ENCODE measurements at places on chromosomes 16 and 17.

DNA sequence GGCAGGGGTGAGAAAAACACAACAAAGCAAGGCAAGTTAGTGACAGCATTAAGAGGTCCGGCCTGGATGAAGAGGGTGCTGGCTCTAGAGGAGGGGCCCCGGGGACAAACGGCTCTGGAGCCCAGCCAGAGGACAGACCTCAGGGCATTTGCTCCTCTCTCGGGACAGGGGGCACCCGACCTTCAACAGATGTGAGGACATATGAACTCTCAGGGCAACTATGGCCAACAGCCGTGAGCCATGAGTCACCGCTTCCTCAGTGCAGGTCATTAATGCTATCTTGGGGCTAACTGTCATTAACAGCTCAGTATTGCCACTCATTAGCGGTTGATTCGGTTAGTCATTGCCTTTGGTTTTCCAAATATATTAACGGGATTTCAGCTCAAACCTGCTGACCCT is 9.7 kb upstream of the ARL5C start:
- no peak overlapping the region for H3K4me3 ChIP-seq
- H3K4me1 ChIP-seq: peaks cover 7% of the 10 kb centered on the region
- H3K27ac ChIP-seq: no peak overlapping the region
- peaks cover 26% of the 10 kb centered on the region for H3K36me3 ChIP-seq

DNA sequence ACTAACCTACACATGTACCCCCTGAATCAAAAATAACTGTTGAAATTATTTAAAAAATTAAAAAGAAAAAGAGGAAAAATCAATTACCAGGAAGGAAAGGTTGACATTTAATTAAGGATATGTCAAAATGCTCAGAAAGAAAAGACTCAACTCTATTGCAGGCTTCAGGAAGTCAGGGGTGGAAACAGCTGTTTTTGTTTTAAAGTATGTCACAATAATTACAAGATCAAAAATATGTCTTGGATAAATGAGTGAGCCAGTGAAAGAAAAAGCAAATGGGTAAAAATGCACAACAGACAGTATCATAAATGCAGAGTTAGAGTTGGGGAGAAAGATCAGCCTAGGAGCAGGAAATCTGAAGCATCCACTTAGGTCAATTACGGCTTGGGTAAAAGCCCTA is 146.0 kb downstream of the CDH11 start:
- no peaks in the 10 kb centered on the region for H3K4me1 ChIP-seq
- no peak for DNase-seq
- no peaks in the 10 kb centered on the region for H3K36me3 ChIP-seq
- no peaks in the 10 kb centered on the region for H3K27me3 ChIP-seq
- no peak overlapping the region for H3K27ac ChIP-seq

DNA sequence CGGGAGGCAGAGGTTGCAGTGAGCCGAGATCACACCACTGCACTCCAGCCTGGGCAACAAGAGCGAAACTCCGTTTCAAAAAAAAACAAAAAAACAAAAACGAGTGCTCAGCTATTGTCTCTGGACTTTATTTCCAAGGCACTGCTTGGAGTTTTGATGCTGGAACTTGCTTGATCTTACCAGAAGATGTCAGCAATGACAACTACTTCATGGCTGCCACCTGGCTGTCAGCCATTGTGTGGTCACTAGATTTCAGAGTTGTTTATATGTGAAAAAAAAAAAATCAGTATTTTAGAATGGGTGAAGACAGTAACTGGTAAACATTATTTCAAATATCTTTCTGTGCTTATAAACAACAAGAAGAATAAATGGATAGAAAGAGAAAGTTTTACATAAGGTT is 26.3 kb upstream of the OR4D1 start:
- no peaks in the 10 kb centered on the region for H3K4me1 ChIP-seq
- no peaks in the 10 kb centered on the region for H3K27me3 ChIP-seq
- H3K4me3 ChIP-seq: no peak overlapping the region
- no peak overlapping the region for H3K27ac ChIP-seq

- peak; percentile 76 for DNase-seq
- H3K4me3 ChIP-seq: peak overlapping the region; percentile 13
- peak overlapping the region; percentile 91 for H3K27ac ChIP-seq
- peaks cover 65% of the 10 kb centered on the region for H3K36me3 ChIP-seq
- H3K4me1 ChIP-seq: peaks cover 91% of the 10 kb centered on the region
Observed at GRCh38 chr16:57042157-57043111, 49.9 kb upstream of the CPNE2 start.

GRCh38 chr16:76210157-76210556 is 67.0 kb upstream of the CNTNAP4 start:
- H3K36me3 ChIP-seq: no peaks in the 10 kb centered on the region
- no peak overlapping the region for H3K4me3 ChIP-seq
- H3K27ac ChIP-seq: no peak overlapping the region
- H3K27me3 ChIP-seq: no peaks in the 10 kb centered on the region
- no peaks in the 10 kb centered on the region for H3K4me1 ChIP-seq

- H3K27ac ChIP-seq: no peak overlapping the region
- peaks cover 47% of the 10 kb centered on the region for H3K4me1 ChIP-seq
- H3K27me3 ChIP-seq: no peaks in the 10 kb centered on the region
- no peak overlapping the region for H3K4me3 ChIP-seq
Observed at GRCh38 chr17:80989586-80989913, 2.1 kb upstream of the CHMP6 start.

DNA sequence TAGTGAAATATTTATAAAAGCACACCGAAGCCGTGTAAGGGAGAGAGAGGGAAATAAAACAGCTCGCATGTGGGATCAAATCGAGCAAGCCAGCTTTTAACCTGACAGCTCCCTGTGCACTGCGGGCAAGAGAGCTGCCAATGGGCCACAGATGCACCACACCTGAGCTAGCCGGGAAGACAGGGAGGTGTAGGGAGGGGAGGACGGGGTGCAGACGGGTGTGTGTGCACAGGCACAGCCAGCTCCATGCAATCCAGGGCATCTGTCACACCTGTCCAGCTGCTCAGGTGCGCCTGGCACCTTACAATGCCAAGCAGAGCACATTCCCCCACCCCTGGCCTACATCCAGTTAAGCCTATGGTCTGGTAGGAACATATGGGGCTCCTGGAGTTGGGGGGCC is 70.0 kb downstream of the C16orf78 start:
- H3K27ac ChIP-seq: no peak overlapping the region
- H3K27me3 ChIP-seq: no peaks in the 10 kb centered on the region
- H3K4me1 ChIP-seq: peaks cover 32% of the 10 kb centered on the region
- DNase-seq: no peak
- no peak overlapping the region for H3K4me3 ChIP-seq
- H3K36me3 ChIP-seq: no peaks in the 10 kb centered on the region

DNA sequence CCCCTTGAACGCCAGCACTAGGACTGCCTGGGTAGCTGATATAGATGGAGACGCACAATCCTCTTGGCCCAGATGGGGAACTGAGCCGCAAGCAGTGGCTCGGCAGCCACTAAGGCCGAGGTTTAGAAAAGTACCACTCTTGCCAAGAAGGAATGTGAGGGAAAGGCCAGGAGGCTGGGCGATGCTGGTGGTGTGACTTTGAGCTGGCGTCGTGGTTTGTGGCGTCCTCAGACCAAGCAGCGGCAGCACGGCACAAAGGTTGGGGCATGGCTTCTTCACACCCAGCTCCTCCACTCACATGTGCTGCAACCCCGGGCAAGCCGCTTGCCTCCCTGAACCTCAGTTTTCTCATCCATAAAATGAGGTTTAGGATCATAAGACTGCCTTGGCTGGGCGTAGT is 15.6 kb downstream of the DCAKD start:
- no peaks in the 10 kb centered on the region for H3K4me1 ChIP-seq
- H3K4me3 ChIP-seq: no peak overlapping the region
- no peak overlapping the region for H3K27ac ChIP-seq
- no peak for DNase-seq
- peaks cover 30% of the 10 kb centered on the region for H3K36me3 ChIP-seq

DNA sequence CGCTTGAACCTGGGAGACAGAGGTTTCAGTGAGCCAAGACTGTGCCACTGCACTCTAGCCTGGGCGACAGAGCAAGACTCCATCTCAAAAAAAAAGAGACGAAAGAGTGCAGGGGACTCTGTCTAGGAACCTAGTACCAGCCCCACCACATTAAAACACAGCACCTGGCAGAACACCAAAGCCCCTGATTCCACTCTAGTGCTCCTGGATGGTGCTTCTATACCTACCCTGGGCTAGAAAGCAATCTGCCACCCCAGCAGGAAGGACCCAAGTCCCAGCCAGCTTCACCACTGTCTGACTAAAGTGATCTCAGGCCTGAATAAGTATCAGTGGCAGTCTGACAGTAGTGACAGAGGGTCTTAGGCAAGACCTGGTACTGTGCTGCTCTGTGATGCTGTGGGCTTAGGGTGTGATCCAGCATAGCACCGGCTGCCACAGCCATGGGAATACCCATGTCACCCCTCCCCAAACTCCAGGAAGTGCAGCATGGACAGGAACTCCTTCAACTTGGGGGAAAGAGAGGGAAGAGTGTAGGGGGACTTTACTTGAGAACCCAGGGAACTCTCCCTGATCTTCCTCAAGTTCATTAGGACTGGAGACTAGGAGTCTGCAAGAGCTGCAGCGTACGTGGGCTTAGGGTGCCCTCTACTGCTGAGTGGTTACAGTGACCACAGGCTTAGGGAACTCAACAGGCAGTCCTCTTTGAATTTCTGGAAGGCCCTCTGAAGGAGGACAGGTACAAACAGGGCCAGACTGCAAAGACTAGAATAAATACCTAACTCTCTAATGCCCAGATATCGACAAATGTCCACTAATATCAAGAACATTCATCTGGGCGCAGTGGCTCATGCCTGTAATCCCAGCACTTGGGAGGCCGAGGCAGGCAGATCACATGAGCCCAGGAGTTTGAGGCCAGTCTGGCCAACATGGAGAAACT is 30.0 kb upstream of the RNF43 start:
- no peak overlapping the region for H3K27ac ChIP-seq
- H3K4me3 ChIP-seq: no peak overlapping the region
- H3K4me1 ChIP-seq: no peaks in the 10 kb centered on the region
- no peaks in the 10 kb centered on the region for H3K27me3 ChIP-seq
- H3K36me3 ChIP-seq: no peaks in the 10 kb centered on the region
- DNase-seq: peak; percentile 80

GRCh38 chr17:79965806-79966205 is 69.9 kb downstream of the TBC1D16 start:
- no peak overlapping the region for H3K4me3 ChIP-seq
- no peak for DNase-seq
- H3K27me3 ChIP-seq: no peaks in the 10 kb centered on the region
- H3K4me1 ChIP-seq: peaks cover 4% of the 10 kb centered on the region
- no peaks in the 10 kb centered on the region for H3K36me3 ChIP-seq

- peak; percentile 49 for DNase-seq
- peaks cover 5% of the 10 kb centered on the region for H3K36me3 ChIP-seq
- peaks cover 49% of the 10 kb centered on the region for H3K4me1 ChIP-seq
- peak overlapping the region; percentile 62 for H3K4me3 ChIP-seq
Observed at GRCh38 chr16:11586378-11586855, 302 bp downstream of the LITAF start.

DNA sequence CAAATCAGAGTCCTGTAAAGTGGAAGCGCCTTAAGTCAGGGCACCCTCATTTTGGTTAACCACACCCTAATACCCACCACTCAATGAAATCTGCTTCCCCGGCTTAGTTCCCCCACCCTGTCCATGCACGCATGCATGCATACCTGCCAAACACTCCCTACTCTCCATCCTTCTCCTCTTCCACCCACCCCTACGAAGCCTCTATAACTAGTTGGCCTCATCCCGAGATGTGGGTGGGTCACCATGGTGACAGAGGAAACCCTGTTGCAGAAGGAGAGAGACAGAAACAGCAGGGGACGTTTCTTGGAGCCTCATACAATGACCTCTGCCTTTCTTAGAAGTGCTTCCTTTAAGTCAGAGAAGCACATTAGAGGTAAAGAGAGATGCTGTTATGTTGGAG is 46.8 kb upstream of the DNAH9 start:
- H3K27ac ChIP-seq: no peak overlapping the region
- no peak overlapping the region for H3K4me3 ChIP-seq
- DNase-seq: no peak
- H3K27me3 ChIP-seq: no peaks in the 10 kb centered on the region

DNA sequence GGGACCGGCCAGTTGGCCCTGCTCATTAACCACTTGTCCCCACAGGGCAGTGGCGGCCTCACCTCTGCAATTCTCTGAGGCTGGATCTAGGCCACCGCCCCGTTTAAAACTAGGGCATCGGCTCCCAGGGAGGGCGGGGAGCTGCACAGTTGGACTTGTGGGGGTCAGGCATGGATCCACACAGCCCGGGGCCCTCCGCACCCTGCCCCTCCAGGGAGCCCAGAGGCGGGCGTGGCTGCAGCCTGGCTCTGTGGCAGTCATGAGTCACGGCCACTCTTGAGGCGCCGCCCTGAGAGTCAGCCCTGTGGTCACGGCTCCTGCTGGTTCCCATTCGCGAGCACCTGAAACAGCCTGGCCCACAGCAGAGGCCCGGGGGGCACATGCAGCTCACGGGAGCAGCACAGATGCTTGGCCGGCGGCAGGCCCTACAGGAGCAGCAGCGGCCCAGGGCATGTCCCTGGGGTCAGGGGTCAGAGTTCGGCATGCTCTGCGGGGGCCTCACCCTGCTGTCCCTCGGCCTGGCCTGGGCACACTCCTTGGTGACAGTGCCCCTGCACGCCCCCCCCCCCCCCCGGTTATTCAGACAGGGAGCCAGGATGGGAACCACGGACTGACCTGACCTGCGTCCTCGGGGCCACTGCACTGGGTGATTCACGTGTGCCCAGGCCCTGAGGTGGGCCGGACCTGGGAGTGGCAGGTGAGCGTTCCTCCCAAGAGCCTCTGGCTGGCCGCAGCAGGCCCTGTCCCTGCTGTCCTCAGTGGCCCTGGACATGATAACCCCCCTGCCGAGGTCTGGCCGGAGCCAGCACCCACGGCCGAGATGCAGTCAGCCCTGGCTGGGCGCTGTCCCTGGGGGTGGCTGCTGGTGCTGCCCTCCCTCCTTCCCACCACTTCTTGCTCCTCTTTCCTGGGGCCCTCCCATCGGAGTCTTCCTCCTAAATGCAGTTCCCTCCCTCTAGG is 8.2 kb downstream of the CAPN15 start:
- no peaks in the 10 kb centered on the region for H3K27me3 ChIP-seq
- H3K4me3 ChIP-seq: no peak overlapping the region
- H3K4me1 ChIP-seq: peaks cover 51% of the 10 kb centered on the region
